ENCODE measurements at places on chromosomes 2 and 18.
A peak's percentile ranks its signal among the peaks of the same experiment; 100 is the strongest.

DNA sequence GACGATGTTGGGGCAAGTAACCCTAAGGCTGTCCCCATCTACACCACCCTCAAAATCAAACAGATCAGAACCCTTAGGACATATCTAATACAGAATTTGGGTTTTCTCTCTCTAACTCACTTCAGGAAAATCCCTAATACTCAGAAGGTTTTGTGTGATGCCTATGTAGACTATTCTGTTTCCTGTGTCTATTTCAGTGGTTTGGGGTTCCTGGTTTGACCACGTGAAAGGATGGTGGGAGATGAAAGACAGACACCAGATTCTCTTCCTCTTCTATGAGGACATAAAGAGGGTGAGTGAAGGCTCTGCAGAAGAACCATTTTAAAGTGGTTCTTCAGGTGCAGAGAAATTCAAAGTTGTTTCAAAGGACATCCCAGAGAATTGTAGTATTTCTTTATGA, 16.3 kb downstream of the SULT1C2 start:
- no peak for DNase-seq

GRCh38 chr2:238638100-238638981, 209.5 kb upstream of the TWIST2 start:
- DNase-seq = no peak

DNA sequence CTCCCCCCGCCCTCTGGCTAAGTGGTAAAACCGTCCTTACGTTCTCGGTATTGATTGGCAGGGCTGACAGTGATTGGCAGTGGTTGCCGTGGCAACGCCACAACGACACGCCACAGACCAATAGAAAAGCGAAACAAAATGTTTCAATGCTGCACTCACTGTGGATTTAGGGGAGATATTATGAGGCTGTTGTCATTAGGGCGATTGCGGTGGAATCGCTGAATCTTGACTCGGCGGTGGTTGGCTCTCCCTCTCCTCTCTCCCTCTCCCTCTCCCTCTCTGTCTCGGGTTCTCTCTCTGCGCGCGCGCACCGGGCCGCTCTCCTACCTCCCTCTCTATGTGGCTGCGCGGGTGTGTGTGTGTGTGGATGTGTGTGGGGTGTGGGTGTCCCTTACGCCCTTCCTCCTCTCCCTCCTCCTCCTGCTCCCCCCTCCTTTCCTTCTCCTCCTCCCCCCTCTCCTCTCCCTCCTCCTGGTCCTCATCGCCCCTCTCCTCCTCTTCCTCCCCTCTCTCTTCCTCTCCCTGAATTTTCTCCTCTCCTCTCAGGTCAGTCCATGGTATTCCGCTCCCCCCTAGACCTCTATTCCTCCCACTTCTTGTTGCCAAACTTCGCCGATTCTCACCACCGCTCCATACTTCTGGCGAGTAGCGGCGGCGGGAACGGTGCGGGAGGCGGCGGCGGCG, at the start of gene SIX3:
SIX3 (plus strand) TSS at position 152 of the 684 bp plus-strand sequence; CDS start at position 555, 403 bp downstream.
- no peak for DNase-seq

DNA sequence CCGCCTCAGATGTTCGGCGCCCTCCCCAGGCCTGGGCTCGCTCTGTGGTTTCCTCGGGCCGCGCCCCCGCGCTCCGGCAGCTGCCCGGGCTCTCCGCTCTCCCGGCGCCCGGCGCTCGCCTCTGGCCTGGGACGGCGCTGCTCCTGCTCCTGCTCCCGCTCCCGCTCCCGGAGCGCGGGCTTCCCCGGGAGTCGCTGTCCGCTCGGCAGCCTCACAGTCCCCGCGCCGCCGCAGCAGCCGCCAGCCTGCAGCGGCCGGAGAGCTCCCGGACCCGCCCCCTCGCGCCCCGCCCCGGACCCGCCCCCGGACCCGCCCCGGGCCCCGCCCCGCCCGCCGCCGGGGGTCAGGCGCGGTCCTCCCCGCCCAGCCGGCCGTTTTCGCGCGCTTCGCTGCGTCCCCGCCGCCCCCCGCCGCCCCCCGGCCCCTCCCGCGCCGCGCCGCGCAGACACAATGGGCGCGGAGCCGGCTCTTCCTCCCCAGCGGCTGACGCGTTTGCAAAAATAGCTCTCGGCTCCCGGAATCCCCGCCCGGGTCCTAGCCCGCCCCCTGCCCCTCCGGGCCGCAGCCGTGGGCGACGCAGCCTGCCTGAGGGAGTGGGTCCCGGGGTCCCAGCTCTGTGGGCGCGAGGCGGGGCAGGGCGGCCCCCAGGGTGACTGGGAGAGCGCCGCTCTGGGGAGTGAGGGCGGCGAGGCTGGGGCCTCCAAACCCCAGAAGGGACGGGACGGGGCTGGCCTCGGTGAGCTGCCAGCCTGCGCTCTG, at the start of gene ARL4C:
ARL4C (minus strand) TSS at position 247 of the 759 bp plus-strand sequence. CDS start 495 bp downstream, outside the sequence.
- DNase-seq = peak; percentile 49

- no peak for DNase-seq
Observed at GRCh38 chr2:99753505-99753904, 263.7 kb upstream of the REV1 start.

DNA sequence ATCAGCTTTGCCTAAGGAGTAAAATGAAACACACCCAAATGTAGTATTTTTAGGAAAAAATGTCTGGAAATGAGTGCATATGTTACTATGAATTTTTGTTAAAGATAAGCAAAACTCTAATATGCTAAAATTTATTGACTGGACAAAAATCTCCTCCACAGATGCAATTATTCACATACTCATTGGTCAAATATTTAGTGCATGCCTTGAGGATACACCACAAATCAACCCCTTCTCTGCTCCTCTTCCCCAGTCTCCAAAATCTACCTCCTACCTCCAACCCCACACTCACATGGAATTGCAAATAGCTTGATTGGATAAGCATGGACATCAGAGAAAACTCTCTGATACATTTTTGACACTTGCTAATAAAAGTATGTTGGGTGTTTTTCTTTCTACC, 95.6 kb upstream of the CDC42EP3 start:
- peak; percentile 44 for DNase-seq

- DNase-seq = no peak
Observed at GRCh38 chr2:5818961-5819600, 126.9 kb downstream of the SOX11 start.

GRCh38 chr2:128681507-128681906, 362.8 kb upstream of the HS6ST1 start:
- no peak for DNase-seq

DNA sequence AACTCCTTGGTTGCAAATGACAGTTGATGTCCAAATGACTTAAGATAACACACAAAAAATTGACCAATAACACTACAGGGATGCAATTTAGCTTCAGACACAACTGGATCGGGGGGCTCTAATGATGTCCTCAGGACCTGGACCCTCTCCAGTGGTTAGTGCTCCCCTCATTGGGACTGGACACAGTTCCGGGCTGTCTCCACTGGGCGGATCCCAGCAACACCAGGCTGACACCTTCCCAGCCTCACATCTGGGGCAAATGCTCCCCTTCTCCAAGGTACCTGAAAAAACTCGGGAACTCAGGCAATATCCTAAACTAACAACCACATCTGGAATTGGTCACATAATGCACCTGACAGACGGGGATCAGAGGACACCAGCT, 48.7 kb downstream of the PSMG2 start:
- no peak for DNase-seq

DNA sequence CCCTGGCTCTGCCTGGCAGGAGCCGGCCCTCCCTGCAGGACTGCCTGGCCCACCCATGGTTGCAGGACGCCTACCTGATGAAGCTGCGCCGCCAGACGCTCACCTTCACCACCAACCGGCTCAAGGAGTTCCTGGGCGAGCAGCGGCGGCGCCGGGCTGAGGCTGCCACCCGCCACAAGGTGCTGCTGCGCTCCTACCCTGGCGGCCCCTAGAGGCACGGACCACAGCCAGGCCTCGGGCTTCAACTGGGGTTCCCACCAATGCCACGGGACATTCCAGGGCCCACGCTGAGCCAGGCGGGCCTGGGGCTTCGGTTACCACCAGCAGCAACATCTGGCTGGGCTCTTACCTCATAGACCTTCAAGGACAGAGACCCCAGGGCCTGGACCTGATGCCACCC, 6.1 kb upstream of the GMPPA start:
- no peak for DNase-seq

GRCh38 chr2:11342551-11343367, 1.7 kb downstream of the ROCK2 start:
- peak; percentile 65 for DNase-seq

- no peak for DNase-seq
Observed at GRCh38 chr18:70523792-70524182, 234.9 kb downstream of the SOCS6 start.

DNA sequence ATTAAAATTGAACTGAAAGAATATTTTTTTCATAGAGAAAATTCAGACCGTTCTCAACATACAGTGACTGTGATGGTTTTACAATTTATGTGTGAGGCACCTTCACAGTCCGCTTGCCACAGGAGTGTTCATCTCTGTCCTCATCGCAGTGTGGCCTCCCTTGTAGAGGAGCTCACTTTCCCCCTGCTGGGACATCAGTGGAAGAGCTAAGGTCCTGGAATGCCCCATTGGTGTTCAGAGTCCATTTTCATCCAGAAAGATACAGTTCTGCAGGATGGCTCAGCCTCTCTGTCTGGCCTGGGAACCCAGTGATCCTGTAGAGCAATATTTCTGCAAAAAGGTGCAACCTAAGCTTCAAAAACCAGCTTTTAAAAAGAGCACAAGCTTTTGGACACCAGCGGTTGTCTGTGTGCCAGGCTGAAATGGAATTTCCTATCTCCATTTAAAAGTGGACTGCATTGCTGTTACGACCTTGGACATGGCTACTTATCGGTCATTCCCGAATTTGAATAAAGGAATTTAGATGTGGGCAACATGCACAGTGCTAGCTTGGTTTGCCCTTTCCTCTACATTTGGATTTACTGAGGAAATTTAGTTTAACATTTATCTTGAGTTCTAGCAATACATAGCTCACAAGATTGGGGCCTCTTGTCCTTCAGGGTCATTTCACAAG, 26.7 kb upstream of the FAM237A start:
- DNase-seq = no peak

DNA sequence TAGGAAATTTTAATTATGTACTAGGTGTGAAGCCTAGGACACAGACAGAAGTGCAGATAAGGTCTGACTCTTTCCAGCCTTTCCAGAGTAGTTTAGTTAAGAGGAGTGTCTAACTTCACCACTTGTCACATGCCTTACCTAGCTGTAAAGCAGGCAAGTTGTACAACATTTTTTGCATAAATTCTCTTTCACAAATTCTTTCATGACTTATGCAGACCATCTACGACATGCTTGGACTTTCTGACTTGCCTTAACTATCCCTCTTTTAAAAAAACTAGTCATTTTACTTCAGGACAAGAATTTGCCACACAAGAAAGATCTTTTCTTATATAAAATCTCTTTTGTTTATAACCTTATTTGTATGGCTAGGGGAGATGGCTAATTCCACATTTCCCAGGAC, 1273.6 kb upstream of the SLC39A10 start:
- DNase-seq = no peak

GRCh38 chr2:165475277-165476004, 5.9 kb downstream of the CSRNP3 start:
- no peak for DNase-seq

GRCh38 chr2:77016443-77017354, 505.5 kb downstream of the LRRTM4 start:
- DNase-seq = no peak

DNA sequence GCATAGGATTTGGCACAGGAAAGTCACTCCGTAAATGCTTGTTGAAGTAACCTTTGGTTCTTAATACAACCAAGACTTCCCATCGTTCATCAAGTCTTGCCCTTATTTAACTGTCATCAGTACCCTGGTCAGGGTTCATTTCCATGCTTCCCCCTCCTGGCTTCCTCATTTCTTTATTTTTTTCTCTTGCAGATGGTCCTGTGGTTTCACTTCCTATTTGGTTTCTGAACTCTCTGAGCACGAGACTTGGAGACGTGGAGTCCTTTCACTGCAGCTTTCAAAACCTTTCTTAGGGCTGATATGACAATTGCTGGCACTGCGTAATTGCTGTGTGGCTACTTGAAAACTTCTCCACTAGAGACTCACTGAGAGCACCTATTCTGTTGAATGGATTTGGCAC, 59.9 kb upstream of the PID1 start:
- no peak for DNase-seq

DNA sequence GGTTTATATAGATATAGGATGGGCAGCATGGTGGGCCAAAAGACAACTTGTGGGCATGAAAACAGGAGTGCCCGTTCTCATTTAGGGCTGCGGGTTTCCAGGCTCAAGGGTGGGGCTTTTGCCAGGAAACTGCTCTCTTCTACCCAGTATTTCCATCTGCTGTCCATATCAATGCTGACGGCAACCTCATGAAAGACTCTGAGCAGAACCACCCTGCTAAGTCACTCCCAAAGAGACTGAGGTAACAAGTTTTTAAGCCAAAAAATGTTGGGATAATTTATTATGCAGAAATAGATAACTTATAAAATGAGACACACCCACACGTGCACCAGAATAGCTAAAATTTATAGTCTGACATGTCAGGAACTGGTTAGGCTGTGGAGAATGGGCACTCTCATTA, 36.1 kb upstream of the MPPE1 start:
- no peak for DNase-seq

GRCh38 chr2:8817221-8817620, 20.2 kb downstream of the KIDINS220 start:
- DNase-seq = no peak

- DNase-seq = no peak
Observed at GRCh38 chr2:156206355-156206754, 126.2 kb downstream of the NR4A2 start.

DNA sequence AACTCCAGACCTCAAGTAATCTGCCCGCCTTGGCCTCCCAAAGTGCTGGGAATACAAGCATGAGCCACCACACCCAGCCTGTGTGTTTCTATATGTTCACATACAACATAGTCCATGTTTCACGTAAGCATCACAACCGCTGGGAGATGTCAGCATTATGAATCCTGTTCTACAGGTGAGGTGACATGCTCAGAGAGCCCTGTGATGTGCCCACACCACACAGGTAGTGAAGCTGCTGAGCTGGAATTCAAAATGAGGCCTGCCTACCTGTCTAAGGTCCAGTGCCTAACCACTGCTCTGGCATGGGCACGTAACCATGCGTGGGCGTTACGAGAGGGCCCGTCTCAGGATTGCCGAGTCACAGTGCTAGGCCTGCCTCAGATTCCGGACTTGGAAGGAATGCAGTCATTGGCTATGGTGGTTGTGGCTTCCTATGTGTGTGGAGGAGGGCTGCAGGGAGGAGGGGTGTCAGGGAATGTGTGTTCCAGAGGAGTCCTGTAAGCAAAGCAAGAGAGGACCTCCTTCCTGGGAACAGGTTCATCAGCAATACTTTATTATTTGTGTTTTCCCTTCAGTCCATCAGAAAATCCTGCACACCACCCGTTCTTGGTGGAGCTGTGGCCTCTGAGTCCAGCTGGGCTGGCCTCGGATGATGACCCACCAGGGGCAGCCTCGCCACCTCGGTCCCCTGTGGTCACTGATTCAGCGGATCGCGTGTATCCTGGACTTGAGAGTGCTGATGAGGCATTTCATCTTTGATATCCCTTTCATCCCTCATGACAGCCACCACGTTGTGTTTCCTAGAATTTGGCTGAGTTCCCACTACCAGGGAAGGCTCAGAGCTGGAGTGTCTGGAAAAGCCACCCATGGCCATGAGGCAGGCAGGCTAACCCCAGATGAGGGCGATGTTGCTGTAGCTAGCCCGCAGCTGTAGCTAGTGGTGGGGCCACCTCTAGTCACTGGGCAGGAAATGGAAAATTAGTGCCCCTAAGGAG, 31.1 kb downstream of the HK2 start:
- peak; percentile 89 for DNase-seq

GRCh38 chr2:84995826-84996225, 24.9 kb downstream of the KCMF1 start:
- no peak for DNase-seq

- DNase-seq = no peak
Observed at GRCh38 chr18:28689588-28689987, 512.7 kb upstream of the CDH2 start.

GRCh38 chr2:24509425-24509824, 18.4 kb downstream of the NCOA1 start:
- DNase-seq = no peak

GRCh38 chr2:216774620-216775019, 79.3 kb upstream of the IGFBP5 start:
- peak; percentile 3 for DNase-seq

Data from NCI-H226 (cell line).